CD8-positive, alpha-beta memory T cell (primary cell): ENCODE measurements at places on chromosomes 13 and 19.

GRCh38 chr13:80571346-80572307 lies 230.7 kb upstream of the SPRY2 start:
- DNase-seq = no peak

- DNase-seq = no peak
Observed at GRCh38 chr19:36417752-36418286, 625 bp downstream of the ZFP82 start.

DNA sequence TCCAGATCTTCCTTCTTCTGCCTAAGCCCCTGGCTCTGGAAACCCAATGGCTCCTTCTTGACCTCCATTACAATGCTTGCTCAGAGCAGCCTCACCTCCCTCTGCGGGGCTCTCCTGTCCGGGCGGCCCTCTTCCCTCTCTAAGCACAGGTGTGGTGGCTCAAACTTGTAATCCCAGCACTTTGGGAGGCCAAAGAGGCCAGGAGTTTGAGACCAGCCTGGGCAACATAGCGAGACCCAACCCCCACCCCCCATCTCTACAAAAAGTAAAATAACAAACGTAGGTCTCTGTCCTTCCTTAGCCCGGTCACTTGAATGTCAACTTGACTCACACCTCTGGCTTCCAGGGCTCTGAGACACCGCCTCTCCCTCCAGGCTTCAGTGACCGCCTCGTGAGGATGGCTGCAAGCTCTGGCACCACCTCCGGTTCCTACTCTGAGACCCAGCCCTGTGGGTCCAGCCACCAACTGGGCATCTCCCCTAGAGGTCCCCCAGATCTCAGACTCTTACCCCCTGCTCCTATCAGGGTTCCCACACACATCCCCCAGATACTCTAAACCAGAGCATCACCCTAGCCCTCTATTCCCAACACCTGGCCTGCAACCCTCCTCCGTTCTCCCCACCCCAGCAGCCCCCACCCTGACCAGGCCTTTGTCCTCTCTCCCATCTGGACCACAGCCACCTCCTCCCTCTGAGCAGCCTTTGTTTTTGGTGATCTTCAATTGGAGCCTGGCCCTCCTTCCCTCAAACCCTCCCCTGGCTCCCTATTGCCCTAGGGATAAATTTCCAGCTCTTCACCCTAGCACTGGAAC lies 4.7 kb upstream of the TLE2 start:
- no peak for DNase-seq

GRCh38 chr13:73816702-73817101 lies 317.5 kb downstream of the KLF12 start:
- DNase-seq = no peak

GRCh38 chr13:59247171-59247570 lies 916.6 kb downstream of the DIAPH3 start:
- DNase-seq = no peak

DNA sequence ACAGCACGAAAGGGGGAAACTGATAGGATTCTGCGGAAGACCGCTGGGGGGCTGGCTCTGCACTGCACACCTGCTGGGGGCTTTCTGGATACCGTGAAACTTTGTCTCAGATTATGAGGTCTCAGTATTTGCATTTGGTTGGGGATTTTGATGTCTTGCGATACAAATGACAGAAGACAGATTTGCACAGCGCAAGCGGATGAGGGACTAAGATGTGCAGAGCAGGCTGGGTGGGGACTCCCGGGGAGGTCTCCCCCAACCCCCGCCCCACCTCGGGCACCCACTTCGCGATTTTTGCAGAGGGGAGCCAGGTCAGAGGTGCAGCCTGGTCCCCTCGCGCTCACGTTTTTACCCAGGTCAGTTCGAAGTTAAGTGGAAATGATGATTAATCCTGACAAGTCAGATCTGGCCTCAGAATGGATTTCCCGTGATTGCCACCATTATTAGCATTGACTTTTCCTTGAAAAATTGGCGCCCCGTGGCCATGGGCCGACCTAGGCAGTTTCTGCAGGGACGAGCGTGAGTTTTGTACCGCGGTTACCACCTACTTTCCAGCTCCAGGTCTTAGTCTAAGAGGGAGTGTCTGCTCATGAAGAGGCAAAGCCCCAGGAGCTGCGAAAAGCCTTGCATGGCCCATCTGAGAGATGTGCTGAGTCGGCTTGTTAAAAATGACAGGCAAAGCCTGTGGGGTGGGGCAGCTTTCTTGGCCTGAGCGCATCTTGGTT lies 1.3 kb upstream of the GJB2 start:
- DNase-seq = no peak

DNA sequence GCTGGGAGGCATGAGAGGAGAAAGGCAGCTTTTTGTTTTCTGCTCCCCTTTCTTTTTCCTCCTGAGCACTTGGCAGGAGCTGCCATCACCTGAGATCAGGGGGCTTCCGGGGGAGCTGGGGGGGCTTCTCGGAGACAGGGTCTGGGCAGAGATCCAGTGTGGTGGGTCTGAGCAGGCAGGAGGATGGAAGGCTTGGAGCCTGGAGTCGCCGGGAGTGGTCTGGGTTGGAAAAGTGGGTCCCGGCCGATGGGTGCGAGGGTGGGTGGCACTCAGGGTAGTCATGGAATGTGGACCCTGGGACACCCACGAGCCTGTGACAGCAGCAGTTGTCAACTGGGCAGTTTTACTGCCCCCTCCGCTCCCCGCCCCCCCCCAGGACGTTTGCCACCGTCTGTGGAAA lies 2.2 kb upstream of the ADM5 start:
- DNase-seq = no peak

DNA sequence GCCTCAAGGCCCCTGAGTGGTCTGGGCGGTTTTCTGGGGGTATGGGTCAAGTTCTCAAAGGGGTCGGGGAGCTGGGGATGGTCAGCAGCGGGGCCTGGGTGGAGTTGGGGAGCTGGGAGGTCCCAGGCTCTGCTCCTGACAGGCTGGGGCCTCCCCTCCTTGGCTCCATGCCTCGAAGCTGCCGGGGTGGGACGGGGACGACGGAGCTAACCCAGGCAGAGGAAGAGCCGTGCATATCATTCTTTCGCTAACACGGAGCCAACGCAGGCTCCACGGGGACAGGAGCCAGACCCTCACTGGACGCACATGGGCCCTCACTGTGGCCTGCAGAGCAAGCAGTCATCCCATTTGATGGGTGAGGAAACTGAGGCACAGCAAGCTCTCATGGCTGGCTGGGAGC lies 25.8 kb upstream of the CACTIN start:
- DNase-seq = no peak
